Non-pigmented ciliary epithelial cell (primary cell): ENCODE measurements at places on chromosomes 11 and 22.

DNA sequence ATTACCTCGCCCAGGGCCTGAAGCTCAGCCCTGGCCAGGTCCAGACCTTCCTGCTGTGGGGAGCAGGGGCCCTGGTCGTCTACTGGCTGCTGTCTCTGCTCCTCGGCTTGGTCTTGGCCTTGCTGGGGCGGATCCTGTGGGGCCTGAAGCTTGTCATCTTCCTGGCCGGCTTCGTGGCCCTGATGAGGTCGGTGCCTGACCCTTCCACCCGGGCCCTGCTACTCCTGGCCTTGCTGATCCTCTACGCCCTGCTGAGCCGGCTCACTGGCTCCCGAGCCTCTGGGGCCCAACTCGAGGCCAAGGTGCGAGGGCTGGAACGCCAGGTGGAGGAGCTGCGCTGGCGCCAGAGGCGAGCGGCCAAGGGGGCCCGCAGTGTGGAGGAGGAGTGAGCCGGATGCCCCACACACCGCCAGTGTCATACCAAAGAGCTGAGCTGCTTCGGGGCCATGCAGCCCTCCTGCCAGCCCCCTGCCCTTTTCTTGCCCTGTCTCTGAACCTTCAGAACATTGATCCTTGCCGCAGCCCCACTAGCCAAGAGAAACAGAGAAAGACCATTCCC lies 2.4 kb upstream of the TMEM132A start:
- no peak for DNase-seq

- DNase-seq, result no peak
Observed at GRCh38 chr11:55895216-55895615, 12.1 kb downstream of the TRIM51 start.

- no peak for DNase-seq
Observed at GRCh38 chr11:87356428-87356827, 318.7 kb downstream of the TMEM135 start.

- peak; percentile 58 for DNase-seq
Observed at GRCh38 chr11:12746593-12747097, 72.4 kb downstream of the TEAD1 start.

DNA sequence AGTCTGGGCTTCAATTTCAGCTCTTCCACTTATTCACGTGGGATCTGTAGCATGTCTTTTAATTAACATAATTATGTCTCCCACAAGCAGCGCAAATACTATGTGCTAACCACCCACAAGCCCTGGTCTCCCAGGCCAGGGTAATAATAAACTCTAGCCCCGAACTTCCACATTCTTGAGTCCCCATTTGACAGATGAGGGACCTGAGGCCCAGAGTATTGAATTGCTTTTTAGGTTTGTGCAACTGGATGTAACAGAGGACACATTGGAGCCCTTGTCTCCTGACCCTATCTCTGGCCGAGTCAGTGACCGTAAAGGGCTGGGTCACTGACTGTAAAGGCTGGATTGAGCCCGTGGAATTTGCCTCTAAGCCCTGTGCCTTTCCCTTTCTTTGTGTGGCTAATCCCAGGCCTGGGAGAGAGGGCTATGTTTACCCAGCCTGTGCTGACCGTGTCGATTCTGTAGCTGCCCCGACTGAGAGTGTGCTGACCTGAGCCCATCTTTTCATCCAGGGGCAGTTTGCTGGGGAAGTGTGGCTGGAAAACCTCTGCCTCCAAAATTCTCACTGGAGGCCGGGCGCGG lies 3.9 kb downstream of the CRYBB2 start:
- DNase-seq, result no peak

DNA sequence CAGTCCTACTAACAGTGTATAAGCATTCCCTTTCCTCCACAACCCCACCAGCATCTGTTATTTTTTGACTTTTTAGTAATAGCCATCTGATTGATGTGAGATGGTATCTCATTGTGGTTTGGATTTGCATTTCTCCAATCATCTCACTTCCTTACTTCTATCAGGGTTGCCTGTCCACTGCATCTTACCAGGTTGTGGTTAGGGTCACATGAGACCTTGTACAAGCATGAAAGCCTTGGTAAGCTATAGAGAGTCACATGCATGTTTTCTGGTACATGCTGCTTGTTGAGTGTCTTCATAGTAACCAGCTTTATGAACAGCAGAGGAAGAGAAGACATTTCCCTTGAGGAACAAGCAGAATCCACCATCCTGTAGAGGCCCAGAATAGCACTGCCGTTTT lies 102.9 kb upstream of the PAX6 start:
- no peak for DNase-seq

DNA sequence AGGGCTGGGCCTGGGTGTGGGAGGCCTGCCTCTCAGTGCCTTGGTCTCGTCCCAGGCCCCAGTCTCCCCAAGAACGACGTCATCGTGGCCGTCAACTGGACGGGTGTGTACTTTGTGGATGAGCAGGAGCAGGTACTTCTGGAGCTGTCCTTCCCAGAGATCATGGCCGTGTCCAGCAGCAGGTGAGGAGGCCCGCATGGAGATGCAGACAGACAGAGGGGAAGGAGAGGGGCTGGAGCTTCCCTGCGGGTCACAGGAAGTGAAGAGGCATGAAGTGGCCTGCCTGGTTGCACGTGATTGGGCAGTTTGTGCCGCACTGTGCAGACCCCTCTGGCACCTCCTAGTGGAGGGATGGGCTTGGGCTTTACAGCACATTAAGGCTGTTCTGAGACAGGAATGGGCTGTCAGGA lies 70.4 kb downstream of the MYO7A start:
- DNase-seq, result no peak

DNA sequence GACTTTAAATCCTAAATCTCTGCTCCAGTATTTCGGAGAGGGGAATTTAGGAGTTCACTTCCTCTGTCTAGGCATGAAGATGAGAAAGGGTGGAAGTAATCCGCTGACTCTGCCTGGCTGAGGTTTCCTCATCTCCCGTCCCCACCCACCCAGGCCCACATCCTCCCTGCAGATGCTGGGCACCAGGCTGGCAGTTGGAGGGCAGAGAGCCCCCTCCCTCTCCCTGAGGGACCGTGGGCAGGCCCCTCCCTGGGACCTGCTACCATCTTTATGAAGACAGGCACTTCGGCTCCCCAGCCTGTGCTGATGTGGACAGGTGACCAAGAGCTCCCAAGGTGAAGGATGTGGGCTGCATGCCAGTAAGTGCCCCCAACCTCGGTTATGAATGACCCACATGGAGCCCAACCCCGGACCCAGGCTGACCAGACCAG lies 6.7 kb downstream of the CASTOR1 start:
- DNase-seq, result no peak

GRCh38 chr11:90704510-90704909 lies 481.7 kb upstream of the CHORDC1 start:
- DNase-seq, result no peak
